ENCODE measurements at places on chromosomes 16 and 17.
A peak's percentile ranks its signal among the peaks of the same experiment; 100 is the strongest.

GRCh38 chr17:74345433-74346241, 16.0 kb downstream of the BTBD17 start:
- DNase-seq, result no peak

DNA sequence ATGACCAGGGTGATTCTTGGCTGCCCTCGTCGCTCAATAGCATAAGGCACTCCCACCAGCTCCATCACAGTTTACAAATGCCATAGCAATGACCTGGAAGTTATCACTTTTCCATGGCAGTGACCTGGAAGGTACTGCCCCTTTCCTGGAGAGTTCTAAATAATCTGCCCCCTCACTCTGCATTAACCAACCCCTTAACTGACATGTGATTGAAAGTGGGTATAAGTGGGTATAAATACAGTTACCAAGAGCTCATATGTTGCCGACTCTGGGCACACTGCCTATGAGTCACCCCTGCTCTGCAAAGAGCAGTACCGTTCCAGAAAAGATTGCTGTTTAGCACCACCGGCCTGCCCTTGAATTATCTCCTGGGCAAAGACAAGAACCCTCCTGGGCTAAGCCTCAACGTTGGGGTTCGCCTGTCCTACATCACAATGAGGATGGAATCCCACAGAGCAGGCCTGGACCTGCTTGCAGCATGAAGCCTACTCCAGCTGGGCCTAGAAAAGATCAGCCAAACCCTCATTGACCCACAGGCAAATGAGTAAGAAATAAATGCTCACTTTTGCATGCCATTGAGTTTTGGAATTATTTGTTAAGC, 95.2 kb upstream of the SEC14L1 start:
- no peak for DNase-seq

GRCh38 chr16:25109643-25110042, 1.9 kb upstream of the LCMT1 start:
- DNase-seq, result peak; percentile 36

DNA sequence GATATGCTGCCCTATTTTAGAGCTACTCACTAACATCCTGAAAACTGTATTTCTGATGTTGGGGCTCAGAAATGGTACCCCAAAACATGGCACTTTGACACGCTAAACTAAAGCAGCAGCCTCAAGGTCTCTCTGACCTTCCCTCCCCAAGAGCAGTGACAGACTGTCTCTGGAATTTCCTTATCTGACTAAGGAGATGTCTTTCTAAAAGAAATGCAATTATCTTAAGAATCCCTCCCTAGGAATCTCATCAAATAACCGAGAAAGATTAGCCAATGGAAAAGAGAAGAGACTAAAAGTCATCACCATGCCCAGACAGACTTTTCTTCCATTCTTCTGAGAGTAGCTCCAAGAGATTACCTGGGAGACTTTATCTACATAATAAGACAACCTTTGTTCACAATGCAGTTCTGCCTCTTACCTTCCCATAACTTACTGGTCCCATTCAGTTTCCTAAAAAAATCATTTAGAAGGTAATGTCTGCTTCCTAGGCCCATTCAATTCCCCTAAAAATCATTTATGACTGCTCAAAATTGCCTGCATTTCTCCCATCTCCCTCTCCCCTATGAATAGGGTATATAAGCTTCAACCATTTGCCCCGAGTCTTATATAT, 123.9 kb downstream of the CPPED1 start:
- DNase-seq, result no peak

DNA sequence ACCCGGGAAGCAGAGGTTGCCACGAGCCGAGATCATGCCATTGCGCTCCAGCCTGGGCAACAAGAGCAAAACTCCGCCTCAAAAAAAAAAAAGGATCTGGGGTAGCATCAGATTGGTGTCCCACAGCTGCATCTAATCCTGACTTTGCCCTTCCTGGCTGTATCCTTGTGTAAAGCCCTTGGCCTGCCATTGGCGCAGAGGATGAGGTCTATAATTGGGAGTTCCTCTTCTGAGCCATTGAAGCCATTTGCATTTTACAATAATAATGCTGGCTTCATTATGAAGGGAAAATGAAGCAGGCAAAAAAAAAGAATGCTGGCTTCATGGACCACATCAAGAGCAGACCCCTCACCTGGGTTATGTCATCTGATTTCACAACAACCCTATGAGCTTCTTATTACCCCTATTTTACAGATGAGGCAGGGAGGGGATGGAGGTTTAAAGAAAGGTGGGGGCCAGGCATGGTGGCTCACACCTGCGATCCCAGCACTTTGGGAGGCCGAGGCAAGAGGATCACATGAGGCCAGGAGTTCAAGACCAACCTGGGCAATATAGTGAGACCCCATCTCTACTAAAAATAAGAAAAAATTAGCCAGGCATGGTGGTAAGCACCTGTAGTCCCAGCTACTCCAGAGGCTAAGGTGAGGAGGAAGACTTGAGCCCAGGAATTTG, 1.2 kb upstream of the LITAFD start:
- DNase-seq, result no peak

DNA sequence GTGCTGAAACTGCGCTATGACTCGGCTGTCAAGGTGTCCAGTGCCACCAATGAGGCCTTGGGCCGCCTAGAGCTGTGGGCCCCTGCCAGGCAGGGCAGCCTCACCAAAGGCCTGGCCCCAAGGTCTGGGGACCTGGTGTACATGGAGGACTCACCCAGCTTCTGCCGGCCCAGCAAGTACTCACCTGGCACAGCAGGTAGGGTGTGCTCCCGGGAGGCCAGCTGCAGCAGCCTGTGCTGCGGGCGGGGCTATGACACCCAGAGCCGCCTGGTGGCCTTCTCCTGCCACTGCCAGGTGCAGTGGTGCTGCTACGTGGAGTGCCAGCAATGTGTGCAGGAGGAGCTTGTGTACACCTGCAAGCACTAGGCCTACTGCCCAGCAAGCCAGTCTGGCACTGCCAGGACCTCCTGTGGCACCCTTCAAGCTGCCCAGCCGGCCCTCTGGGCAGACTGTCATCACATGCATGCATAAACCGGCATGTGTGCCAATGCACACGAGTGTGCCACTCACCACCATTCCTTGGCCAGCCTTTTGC, 25.0 kb downstream of the WNT9B start:
- DNase-seq, result no peak

DNA sequence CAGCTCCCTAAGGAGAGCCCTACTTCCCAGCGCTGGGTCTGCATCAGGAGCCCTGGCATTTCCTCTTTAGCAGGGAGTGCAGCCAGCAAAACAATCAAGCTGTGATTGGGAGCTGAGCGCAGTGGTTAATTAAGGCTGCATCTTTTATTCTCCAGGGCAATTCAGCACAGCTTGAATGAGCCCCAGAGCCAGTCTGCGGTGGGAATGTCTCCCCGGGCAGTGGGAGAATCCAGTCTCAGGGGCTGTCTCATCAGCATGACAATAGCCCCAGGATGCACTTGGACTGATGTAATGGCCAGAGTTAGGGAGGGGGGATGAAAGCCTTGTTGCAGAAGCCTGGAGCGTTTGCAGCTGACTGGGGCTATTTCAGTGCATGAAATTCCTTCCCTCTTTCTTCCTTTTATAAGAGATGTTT, 292.6 kb upstream of the SOX9 start:
- DNase-seq, result no peak

DNA sequence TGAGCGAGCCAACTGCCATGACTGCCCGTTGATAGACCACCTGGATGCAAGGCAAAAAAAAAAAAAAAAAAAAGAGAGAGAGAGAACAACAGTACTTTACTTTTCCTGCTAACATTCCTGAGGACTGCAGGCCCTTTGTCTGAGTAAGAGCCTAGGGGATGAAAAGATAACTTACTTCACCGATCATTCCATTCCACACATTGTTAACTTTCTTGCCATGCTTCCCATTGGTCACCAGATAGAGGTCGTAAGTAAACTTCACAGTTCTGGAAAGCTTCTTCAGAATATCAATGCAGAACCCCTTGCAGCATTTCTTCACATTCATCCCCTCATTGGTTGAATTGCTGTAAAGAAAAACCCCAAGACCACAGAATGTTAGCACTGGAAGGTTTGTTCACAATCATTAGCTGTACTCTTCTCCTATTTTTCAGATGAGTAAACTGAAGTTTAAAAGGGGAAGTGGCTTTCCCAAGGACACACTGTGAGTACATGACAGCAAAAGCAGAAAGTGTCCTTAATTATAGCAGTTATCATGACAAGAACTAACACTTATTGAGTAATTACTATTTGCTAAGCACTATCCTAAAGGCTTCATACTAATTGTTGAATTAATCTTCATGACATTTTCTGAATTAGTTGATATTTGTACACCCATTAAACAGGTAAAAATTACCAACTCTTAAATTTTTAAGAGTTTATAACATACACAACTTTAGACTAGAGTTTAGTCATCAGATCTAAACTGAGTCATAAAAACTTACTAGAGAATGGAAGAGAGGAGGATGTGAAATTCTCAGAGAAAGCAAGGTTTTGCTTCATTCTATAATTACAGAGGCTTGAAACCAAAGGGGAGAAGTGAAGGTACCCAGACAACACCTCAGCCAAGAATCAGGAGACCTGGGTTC, 341.2 kb downstream of the GRIN2A start:
- DNase-seq, result no peak

- no peak for DNase-seq
Observed at GRCh38 chr17:80970044-80970761, 21.4 kb upstream of the CHMP6 start.

DNA sequence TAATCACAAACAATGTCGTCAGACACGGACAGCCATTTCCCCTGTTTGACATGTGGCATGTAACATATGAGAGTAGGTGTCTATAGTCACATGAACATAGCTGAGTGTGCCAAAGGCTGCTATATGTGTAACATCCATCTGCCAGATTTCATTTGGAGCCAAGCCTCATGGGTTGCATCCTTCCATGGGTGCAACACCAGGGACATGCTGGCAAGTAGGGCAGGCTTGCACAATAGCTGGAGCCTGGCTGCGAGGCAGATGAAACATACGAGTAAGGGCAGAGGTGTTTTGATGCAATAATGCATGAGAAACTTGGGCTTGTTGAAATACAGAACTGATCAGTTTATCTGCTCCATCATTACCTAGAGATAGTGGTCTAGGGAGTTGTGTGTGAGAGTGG, 9.0 kb upstream of the ZNF689 start:
- no peak for DNase-seq

- DNase-seq, result no peak
Observed at GRCh38 chr16:85935974-85936760, 37.2 kb downstream of the IRF8 start.

GRCh38 chr17:52297230-52298010, 138.9 kb upstream of the CA10 start:
- DNase-seq, result no peak

GRCh38 chr16:24610416-24610755, 71.0 kb downstream of the RBBP6 start:
- DNase-seq, result no peak

DNA sequence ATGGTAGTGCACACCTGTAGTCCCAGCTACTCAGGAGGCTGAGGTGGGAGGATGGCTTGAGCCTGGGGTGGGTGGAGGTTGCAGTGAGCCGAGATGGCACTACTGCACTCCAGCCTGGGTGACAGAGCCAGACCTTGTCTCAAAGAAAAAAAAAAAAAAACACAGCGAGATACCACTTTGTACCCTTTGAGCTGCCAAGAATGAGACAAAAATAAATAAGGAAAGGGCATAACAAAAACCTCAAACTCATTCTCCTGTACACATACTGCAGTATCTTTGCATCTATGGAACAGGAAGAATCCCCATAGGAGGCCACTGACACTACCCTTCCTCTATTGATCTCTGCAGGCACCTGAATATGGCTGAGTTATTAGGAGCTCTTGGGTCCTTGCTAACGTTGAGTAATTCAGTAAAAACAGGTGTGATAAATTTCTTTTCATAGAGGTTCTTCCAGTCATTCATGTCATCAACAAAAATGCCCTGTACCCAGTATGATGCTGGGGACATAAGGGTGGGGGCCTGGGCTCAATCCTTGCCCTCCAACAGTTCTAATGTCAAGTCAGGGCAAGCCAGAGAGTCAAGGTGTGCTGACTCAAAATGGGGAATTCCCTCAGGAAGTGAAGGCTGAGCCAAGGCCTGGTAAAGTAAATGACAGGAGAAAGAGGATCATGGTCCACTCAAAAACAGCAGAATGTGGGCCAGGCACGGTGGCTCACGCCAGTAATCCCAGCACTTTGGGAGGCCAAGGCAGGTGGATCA, 26.9 kb downstream of the RANBP10 start:
- DNase-seq, result peak; percentile 39

DNA sequence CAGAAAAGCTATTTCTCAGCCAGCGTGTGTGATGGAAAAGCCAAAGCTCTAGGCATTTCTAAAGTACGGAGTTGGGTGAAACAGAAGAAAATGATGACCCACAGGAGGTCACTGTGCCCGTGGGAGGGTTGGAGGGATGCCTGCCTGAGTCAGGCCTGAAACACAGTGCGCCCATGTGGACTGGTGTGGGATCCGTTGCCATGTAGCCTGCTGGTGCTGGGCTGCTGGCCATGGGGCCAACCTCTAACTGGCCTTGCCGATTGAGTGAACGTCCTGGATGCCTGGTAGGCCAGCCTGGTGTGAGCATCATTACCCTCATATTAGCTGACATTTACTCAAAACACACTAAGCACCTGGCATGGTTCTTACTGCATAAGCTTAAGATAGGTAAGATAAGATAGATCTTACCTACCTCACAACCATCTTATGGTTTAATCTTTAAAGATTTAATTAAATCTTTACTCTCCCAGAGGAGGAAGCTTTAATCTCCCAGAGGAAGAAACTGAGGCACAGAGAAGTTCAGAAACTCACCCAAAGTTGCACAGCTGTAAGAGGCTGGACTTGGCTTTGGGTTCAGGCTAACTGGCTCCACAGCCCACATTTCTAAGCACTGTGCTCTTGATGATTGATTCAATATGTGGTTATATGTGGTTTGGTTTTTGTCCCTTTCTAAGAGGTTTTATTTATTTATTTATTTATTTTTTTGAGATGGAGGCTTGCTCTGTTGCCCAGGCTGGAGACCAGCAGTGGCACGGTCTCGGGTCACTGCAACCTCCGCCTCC, 15.7 kb downstream of the MGAT5B start:
- no peak for DNase-seq

GRCh38 chr17:66331038-66331816, 28.8 kb downstream of the PRKCA start:
- no peak for DNase-seq

DNA sequence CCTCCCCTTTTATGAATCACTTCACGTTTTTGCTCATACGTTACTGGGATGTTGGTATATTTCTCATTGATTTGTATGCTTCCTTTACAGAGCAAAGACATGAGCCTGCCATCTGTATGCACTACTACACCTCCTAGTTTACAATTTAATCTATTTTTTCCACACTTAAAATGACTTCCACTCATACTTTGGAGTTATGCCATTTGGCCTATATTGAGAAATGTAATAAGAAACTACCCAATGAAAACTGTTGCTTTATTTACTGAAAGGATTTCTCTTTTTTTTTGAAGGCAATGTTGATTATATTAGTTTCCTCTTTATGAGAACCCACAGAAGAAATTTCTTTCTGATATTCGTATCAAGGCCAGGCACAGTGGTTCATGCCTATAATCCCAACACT, 43.1 kb downstream of the DUSP14 start:
- DNase-seq, result no peak

GRCh38 chr16:533391-534123, 6.0 kb downstream of the CAPN15 start:
- no peak for DNase-seq

- DNase-seq, result no peak
Observed at GRCh38 chr17:37310940-37311339, 64.8 kb upstream of the C17orf78 start.
